ENCODE measurements at places on chromosomes 3 and 15. TPM values are rescaled to one million over a fixed set of nuclear protein-coding genes. Genes with fewer than 3 reads are reported as not detected.
A peak's percentile ranks its signal among the peaks of the same experiment; 100 is the strongest.

Gene P2RY14
- total RNA-seq = not detected

GRCh38 chr3:82505079-82505756 lies 743.8 kb upstream of the GBE1 start:
- peak; percentile 82 for DNase-seq

DNA sequence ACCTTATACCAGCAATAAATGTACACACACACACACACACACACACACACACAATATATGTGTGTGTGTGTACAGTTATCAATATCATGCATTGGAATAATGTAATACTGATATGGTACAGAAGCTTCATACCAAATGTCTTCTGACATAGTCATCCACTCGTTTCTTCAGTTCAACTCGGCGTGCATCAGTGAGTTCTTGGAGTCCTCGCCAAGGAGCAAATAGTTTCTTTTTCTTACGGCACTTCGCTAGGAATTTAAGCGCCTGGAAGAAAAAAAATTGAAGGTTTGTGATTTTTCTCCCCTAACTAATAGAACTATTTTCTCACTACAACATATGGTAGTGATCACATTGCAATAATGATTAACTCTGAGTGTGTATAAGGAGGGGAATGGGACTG lies 32.1 kb upstream of the GOLGB1 start:
- DNase-seq = no peak

GRCh38 chr15:28026221-28026620 lies 72.9 kb downstream of the OCA2 start:
- DNase-seq = no peak

DNA sequence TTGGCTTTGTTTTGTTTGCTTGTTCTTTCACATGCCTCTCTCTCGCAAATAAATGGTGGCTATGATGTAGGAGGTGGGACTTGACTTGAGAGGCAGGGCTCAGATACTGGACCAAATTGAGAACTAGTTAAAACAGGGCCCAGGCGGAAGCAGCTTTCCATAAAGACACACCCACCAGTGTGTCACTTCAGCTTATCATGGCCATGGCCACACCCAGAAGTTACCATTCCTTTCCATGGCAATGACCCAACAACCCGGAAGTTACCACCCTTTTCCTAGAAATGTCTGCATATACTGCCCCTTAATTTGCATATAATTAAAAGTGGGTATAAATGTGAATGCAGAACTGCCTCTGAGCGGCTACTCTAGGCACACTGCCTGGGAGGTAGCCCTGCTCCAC lies 62.6 kb upstream of the CNTN4 start:
- DNase-seq = no peak

GRCh38 chr3:18442756-18443664 lies 17.9 kb upstream of the SATB1 start:
- DNase-seq = no peak

- DNase-seq = no peak
Measured at GRCh38 chr3:21738935-21739702, 11.9 kb downstream of the ZNF385D start.

Gene GOLGA8S
- total RNA-seq = 0.44 TPM

- DNase-seq = no peak
Measured at GRCh38 chr3:58754074-58754473, 87.5 kb upstream of the FAM3D start.
